ENCODE measurements at places on chromosomes 3 and 15.

DNA sequence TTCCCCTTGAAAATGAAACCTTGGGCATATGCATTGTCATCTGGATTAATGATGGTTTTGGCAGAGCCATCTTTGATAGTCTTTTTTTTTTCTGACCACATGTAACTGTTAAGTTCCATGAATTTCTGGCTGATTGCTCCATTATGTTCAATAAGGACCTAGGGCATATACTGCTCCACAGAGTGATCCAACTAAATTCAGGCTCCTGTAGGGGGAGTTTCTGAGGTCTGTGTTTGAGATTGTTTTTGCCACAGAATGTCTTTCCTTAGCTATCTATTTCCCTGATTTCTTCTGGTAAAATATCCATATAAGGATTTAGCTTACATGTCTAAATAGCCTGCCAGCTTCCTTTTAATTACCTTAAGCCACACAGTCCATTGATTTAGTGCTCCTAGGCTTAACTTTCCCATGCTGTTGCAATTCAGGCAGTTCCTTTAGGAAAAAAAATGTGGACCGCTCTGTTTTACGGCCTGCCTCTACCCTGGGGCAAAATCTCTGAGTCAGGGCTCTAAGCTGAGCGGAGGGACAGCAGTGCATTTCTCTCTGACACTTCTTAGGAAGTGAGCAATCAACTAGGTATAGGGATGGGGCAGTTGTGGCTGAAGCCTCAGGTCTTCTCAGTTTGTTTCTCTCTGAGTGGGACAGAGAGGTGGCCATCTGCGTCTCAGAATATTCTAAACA is 796.2 kb downstream of the NR2F2 start:
- DNase-seq: no peak

DNA sequence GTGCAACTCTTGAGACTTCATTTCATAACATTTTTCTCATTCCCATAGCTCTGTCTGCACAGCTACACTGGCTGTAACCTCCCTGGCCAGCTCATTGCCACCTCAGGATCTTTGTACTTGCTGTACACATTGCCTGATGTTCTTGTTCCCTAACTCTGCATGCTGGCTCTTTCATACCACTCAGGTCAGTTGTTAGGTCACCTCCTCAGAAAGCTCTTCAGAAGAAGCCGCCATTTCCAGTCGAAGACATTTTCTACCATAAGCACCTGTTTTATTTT is 176.2 kb downstream of the AKAP13 start:
- no peak for DNase-seq

DNA sequence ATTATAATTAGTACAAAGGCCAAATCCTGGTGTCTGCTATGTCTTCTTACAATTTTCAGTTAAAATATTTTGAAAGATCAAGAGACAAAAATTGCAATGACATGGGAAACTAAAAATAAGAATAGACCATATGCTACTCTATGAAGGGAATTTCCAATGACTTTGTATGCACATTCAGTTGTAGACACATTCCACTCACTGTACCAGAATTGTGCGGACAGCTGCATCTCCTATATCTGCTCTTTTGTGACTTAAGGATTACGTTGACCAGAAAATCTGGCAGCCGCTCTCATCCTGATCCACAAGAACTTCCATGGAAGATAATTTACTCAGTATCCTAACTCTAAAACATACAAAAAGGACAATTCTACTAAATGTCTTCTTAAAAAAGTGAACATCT is 493.9 kb upstream of the KCNMB2 start:
- DNase-seq: no peak

- no peak for DNase-seq
These were observed 1.0 kb upstream of the CD200R1L start for GRCh38 chr3:112847692-112848091.

DNA sequence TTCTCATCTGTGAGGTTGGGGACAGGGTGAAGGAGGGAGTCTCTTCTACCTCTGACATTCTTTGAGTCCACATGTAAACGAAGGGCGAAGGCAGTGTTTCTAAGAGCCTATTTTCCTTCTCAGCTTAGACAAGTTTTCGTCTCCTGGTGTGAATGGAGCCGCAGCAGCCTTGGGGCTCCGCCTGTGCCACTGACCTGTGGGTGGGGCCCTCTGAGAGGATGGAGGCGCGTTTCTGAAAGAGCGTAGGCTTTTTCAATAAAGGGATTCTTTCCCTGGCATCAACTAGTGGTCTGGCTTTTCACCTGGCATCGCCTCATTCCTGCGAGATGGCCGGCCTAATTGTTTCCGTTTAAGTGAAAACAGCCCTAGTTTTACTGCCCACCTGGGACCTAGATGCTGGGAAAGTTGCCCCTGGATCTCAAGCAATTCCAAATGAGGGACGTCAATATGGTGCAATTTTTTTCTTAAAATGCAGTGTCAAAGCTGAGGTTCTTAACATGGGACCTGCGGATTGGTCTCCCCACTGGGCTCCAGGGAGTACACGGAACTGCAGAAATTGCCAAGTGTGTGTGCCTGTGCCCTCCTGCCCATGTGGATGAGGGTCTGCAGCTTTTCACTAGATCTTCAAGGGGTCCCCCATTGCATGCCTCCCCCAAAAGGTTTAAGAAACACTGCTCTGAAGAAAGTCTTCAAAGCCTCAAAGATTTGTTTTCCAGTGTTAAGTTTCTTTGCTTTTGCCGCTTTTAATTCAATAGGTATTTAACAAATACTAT is 958 bp downstream of the GLDN start:
- no peak for DNase-seq

DNA sequence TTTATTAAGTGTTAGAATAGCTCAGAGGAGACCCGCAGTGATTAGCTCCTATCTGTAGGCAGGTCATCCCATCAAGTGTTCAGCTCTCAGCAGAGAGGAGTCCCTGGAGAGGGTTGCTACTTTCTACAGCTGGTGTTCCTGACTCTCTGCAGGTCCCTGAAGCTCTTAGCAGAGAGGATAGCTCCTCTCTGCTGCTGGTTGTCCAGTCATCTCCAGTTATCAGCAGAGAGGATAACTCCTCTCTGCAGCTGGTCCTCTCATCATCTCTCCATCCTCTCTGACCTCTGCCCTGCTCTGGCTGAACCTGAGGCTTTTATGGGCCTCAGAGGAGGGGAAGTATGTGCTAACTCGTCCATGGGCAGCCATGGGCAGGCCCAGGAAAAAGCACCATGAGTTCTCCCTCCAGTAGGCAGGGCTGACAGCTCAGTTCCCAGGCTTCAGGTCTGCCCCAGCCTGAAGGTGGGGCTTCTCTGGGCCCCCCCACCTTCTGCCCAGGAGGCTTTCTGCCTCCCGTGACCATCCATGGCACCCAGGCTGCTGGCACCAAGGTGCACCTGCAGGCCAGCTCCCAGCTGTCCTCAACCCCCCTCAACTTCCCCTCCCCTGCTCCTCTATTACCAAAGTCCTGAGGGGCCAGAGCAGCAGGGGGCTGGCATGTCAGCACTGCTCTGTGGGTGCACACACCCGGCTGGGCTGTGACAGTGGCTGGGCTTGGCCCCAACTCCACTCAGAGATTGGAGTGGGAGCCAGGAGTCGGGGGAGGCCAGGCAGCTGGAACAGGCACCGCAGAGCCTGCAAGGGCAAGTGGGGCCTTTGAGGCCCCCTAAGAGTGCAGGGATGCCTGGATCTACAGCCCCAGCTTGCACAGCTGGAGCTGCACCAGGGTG is 98.9 kb upstream of the FRMD4B start:
- DNase-seq: no peak

GRCh38 chr3:10855871-10856662 is 40.0 kb downstream of the SLC6A11 start:
- DNase-seq: no peak

DNA sequence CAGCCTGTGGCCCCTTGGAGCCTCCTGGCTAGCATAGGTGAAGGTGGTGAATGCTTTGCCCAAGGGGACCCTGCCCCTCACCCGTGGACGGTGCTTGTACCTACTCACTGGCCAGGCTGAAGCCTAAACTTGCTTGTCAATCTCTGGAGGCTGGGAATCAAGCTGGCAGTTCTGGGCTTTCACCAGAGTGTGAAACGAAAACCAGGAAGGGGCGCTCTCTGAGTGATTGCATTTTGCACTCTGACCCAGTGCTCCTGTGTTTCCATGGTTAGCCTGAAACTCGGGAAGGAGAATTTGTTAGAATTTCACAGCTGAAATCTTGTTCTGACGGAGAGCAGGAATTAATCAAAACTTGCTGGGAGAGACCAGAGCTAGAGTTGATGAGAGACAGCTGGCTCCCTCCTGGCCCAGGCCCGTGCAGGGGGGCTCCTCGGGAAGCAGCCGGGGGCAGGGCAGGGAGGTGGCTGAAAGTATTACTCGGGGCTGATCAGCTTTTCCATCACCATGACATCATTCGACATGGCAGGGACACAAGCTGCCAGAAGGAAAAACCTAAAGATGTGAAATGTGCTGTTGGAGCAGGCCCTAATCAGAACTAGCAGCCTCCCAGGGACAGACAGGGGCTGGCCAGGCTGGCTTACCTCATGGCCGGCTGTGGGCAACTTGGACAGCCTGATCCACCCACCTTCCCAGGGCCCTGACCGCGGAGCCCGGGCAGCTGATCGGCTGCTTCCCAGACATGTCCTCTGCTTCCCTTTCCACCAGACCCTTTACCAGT is 323.6 kb upstream of the CTDSPL start:
- DNase-seq: no peak

DNA sequence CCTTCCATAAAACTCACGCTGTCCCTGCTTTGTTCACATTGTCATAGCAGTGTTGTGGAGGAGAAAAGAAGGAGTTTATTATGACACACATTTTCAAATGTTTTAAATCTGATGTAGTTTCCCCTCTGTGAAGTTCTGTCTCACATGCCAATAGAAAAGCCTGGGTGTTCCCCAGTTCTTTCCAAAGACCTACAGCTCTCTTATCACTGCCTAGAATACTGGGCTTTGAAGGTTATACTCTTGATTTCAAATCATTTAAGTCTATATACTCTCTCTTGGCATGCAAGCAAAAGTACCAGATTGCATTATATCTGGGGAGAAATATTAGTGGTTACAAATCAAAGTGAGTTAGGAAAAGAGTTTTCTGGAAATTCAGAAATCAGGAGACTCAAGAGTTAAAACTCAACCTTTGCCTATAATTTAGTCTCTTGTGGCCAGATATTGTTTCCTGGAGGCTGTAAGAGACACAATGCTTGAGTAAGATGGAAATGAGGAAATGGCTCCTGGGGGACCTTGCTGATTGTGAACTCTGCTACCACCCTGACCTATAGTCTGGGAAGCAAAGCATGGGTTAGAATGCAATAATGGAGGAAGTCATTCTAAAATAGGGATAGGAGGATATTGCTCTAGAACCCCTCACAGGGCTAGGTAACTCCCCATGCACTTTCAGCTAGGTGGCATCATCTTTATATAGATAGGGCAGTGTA is 182.8 kb downstream of the KCNAB1 start:
- no peak for DNase-seq

DNA sequence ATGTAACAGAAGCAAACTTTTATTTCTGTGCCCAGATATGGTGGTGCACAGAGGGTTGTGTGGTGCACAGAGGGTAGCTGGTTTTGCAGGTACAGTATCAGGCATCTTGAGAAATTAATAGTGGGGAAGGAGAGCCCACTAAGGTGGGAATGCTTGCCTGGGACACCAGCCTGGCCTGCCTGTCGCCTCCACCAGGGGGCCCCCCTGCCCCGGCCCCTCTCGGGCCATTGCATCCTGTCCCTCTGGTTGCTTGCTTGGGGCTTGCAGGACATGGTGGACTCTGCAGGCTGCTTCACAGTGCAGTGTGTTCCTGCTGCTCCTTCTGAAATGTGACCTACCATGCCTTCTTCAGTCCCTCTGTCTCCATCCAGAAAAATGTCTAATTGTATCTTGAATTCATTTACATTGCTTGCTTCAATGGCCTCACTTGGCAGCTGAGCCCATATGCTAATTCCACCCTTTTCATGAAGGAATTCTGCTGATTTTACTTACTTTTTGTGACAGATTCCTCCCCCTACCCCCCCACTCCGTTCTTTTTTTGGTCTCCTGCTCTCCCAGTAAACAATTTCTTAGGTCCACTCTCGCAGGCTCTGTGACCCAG is 73.6 kb downstream of the EEFSEC start:
- no peak for DNase-seq

DNA sequence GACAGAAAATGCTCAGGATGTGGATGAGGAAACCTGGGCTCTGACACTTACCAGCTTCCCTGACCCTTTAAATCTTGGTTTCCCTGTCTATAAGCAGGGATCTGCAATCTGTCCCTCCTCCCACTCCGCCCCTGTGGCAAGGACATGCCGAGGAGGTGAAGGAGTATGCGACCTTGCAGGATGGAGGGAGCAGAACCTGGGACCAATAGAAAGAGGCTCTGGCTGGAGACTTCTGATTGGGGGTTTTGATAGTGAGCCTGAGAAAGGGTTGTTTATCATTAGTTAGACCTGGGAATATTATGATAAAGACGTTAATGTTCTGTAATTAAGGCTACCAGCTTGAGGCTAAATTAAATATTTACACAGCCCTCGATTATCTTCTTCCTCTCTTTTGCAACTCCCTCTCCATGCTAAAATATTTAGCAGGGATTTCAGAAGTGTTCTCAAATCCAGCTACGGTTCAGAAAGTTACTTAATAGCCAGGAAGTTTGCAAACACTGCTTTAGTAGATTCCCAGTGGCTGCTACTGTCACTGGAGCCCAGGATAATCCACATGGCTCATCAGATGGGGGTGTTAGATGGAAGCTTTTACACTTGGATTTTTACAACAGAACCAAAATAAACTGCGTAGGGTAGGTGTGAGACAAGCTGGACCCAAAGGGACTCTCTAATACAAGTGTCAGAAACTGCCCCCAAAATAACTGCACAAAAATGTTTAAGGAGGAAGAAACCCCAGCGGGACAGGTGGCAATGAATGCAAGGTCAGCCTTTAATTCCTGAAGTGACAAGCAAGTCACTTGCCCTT is 9.2 kb upstream of the PAQR5 start:
- DNase-seq: no peak

DNA sequence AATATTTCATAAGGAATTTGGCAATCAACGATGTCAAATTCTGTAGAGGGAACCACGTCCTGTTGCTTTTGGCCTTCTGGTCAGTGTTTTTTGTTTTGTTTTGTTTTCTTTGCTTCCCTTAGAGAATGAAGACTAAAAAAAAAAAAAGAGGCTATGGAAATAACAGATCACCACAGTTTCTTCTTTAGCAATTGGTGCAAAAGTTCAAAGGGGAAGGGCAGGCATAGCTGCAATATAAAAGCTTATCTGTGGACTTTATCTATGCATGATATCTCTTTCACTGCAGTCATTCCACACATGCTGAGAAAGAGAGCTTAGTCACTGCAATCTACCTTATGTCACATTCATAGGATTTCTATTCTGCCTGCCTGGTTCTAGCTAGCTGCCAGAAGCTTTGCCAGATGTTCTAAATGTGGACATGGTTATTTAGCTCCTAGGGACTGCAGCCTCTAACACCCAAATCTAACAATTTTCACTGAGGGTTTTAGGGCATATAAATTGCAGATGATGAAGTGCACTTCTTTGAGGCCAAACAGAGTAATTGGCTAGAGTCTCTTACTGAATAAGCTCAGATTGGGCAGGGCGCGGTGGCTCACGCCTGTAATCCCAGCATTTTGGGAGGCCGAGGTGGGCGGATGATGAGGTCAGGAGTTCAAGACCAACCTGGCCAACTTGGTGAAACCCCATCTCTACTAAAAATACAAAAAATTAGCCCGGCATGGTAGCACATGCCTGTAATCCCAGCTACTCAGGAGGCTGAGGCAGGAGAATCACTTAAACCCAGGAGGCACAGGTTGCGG is 637.2 kb downstream of the NTRK3 start:
- DNase-seq: no peak

- DNase-seq: no peak
These were observed 9.1 kb upstream of the TIPARP start for GRCh38 chr3:156665291-156665690.

GRCh38 chr3:143700431-143700975 is 147.8 kb downstream of the SLC9A9 start:
- no peak for DNase-seq

- DNase-seq: no peak
These were observed 69.8 kb downstream of the CD200R1L start for GRCh38 chr3:112776836-112777235.

- no peak for DNase-seq
These were observed 10.0 kb downstream of the CRYGS start for GRCh38 chr3:186534113-186534669.
